Type B pancreatic cell (in vitro differentiated cells): ENCODE measurements at places on chromosomes 7 and 10.

DNA sequence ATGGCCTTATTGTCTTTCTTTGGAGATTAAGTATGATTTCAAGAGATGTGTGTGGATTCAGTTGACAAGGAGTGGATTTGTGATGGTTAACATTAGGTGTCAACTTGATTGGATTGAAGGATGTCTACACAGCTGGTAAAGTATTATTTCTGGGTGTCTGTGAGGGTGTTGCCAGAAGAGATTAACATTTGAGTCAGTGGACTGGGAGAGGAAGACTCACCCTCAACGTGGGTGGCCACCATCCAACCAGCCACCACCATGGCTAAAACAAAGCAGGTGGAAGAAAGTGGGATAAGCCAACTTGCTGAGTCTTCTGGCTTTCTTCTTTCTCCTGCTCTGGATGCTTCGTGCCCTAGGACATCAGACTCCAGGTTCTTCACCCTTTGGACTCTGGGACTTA is 76.1 kb downstream of the GPR37 start:
- no peak overlapping the region for H3K4me3 ChIP-seq
- no peaks in the 10 kb centered on the region for H3K4me1 ChIP-seq
- H3K36me3 ChIP-seq = no peaks in the 10 kb centered on the region

GRCh38 chr7:20226860-20227259 is 9.7 kb upstream of the MACC1 start:
- no peaks in the 10 kb centered on the region for H3K36me3 ChIP-seq
- no peaks in the 10 kb centered on the region for H3K4me1 ChIP-seq
- no peaks in the 10 kb centered on the region for H3K27me3 ChIP-seq

DNA sequence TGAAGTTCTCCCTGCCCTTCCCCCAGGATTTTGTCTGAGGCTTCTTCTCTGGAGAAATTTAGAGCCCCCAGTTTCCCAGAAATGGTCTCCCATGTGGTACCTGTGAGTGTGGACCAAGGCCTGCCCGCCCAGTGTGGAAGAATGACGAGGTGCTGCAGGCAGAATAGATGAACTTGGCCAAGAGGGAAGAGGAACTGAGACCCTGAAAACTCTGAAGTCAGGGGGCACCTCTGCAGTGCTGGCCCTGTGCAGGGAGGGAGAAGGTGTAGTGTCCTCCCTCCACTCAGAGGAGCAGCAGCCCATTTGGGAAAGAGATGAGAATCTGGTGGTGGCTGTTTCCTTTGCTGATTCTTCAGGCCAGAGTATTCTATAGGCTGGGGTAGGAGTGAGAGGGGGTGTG is 115.2 kb upstream of the PCGF5 start:
- peaks cover 19% of the 10 kb centered on the region for H3K27me3 ChIP-seq
- peaks cover 10% of the 10 kb centered on the region for H3K4me1 ChIP-seq
- no peaks in the 10 kb centered on the region for H3K36me3 ChIP-seq

- peaks cover 38% of the 10 kb centered on the region for H3K27me3 ChIP-seq
- H3K27ac ChIP-seq = peak overlapping the region; percentile 95
- peaks cover 18% of the 10 kb centered on the region for H3K36me3 ChIP-seq
- peak; percentile 88 for DNase-seq
Observed at GRCh38 chr10:17229016-17229716, 1.1 kb downstream of the VIM start.

GRCh38 chr7:129188892-129189660 is 643 bp downstream of the SMO start:
- no peak for DNase-seq
- peaks cover 20% of the 10 kb centered on the region for H3K36me3 ChIP-seq
- H3K27me3 ChIP-seq = peaks cover 4% of the 10 kb centered on the region

DNA sequence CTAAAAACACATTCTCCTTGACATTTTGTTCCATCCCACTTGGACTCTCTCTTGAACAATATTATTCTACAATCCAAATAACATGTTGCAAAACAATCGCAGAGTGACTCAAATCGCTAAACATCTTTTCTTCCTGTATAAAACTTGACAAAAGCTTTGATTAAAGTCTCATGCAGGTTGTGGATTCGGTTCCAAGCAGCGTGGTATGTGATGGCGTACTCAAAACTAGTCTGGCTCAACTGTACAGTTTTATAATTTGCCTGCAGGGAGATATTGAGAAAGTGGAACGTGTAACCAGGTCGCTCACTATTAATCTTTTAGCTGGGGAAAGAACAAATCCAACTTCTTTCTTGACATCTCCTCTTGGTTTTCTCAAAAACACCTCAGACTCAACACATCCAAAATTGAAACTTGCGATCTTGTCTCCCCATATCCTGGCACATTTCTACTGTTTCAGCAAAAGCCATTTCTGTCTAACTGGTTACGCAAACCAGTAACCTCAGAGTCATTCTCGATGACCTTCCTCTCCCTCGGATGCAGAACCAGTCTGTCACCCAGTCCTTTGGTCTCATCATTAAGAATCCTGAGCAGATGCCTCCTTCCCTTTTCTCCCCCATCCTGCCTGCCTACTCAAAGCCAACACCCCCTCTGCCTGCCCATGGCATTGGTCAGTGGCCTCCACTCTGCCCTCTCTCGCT is 100.1 kb downstream of the CACNB2 start:
- H3K36me3 ChIP-seq = no peaks in the 10 kb centered on the region
- no peak overlapping the region for H3K27ac ChIP-seq
- peaks cover 5% of the 10 kb centered on the region for H3K4me1 ChIP-seq
- H3K4me3 ChIP-seq = no peak overlapping the region
- no peak for DNase-seq
- peaks cover 11% of the 10 kb centered on the region for H3K27me3 ChIP-seq

- no peak for DNase-seq
- no peak overlapping the region for H3K4me3 ChIP-seq
- no peaks in the 10 kb centered on the region for H3K27me3 ChIP-seq
- H3K27ac ChIP-seq = no peak overlapping the region
- H3K4me1 ChIP-seq = peaks cover 27% of the 10 kb centered on the region
- peaks cover 16% of the 10 kb centered on the region for H3K36me3 ChIP-seq
Observed at GRCh38 chr10:46017733-46018132, 12.7 kb downstream of the NCOA4 start.

DNA sequence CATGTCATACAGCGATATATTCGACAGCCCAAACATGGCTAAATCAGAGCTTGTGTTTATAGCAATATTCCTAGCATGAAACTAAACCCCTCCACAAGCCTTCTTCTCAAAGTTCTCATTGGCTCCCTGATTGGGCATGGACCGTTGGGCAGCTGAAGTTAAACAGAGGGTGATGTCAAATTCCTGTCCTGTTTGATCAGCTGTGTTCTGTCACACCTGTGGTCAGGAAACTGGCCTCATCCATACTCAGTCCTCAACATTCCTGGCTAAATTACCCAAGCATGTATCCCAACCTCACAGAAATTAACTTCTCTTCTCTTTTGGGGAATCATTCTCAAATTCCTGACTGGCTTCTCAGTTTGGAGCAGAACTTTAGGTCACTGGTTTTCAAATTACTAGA is 107.9 kb downstream of the ODAD2 start:
- no peaks in the 10 kb centered on the region for H3K4me1 ChIP-seq
- no peak for DNase-seq
- H3K4me3 ChIP-seq = no peak overlapping the region

DNA sequence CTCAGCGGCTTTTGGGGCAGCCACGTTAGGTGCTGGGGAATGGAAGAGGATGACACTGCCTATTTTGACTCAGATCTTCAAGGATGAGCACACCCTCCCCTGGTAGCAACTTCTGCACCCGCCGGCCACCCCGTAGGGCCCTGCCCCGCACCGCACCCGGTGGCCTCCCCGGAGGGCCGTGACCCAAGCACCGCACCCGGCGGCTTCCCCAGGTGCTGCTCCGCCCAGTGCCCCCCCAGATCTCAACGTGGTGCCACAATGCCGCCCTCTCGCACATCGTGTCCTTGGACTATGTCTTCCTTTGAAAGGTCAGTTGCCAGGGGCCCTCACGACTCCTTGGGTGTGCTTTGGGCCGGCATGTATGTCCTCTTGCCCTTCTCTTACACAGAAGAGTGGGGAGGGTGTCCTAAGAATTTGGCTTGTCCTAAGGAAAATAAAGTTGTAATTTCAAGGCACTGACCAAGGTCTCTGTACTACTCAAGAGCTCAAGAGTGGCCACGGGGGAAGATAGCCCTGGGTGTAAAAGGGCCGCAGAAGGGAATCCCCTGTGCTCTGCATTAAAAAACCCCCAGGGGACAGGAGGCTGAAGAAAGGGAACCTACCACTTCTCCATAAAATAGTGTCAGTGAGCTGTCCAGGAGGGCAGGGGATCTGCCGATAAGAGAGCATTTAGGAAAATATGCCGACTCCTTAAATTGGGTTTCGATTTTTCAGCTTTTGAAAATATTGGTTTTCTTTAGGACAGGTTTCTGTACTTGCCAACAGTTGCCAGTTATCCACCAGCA is 1.6 kb upstream of the LANCL2 start:
- H3K27me3 ChIP-seq = peaks cover 12% of the 10 kb centered on the region
- peaks cover 5% of the 10 kb centered on the region for H3K36me3 ChIP-seq
- no peak for DNase-seq
- H3K4me1 ChIP-seq = peaks cover 27% of the 10 kb centered on the region

DNA sequence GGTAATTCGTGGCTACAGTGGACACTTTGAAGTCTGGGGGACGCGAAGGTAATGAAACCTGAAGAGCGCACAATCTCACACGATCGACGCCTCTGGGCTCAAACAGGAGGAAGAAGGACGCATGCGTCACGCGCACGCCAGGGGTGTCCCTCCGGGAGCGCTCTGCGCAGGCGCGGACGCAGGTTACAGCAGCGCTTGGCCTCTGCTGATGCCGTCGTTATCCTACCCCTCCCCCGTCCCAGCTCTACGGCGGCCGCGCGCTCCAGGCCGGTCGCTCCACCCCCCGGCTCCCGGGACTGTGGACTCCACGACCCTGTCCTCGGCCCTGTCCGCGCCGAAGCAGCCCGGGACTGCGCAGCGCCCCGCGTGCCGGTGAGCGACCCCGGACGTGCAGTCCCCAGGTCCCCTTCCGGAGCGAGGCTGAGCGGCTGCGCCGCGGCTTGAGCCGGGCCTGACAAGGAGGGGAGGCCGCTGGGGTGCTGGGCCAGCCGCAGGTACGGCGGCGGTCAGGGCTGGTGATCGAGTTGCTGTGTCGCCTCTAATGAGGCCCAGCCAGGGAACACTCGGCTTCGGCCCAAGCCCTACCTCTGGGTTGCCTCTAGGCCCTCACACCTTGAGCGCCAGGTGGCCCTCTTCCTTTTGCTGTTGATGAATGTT is at the start of gene TMEM106B:
TSS of gene TMEM106B (plus strand) at position 241 of the 657 bp plus-strand sequence. CDS start 3,517 bp downstream, outside the sequence.
- H3K36me3 ChIP-seq = peaks cover 9% of the 10 kb centered on the region
- peak; percentile 96 for DNase-seq

DNA sequence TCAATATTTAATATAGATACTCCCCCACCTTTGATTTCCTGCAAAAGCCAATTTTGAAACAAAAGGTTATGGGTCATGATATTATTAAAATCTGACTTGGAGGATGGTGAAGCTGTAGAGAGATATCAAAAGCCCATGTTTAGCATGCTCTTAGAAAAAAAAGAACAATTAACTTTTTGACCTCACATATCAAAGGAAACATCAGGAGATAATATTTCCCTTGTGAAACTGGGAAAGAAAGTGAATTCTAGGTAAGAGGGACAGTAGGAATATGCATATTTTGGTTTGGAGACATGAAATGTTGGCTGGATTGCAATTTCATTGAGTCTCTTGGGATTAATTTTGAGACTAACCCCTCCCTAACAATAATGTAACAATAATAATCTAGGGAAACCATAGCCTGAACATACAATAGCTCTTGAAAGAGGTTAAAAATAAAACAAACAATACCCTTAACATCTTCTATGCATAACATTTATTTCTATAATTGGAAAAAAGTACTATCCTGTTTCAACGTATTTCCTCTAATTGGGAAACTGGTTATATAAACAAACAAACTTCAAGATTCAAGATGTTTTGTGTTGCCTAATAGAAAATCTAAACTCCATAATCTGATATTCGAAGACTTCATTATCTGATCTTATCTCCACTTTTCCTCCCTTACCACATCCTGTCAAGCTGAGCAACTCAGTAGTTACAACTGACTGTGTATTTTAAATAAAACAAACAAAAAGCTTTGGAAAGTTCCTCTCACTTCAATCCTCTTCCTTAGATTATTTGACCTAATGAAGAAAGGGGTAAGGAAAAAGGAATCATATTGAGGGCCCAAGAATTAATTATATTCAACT is 14.8 kb downstream of the TMEM26 start:
- no peaks in the 10 kb centered on the region for H3K4me1 ChIP-seq
- no peak for DNase-seq
- no peak overlapping the region for H3K4me3 ChIP-seq
- no peaks in the 10 kb centered on the region for H3K36me3 ChIP-seq

DNA sequence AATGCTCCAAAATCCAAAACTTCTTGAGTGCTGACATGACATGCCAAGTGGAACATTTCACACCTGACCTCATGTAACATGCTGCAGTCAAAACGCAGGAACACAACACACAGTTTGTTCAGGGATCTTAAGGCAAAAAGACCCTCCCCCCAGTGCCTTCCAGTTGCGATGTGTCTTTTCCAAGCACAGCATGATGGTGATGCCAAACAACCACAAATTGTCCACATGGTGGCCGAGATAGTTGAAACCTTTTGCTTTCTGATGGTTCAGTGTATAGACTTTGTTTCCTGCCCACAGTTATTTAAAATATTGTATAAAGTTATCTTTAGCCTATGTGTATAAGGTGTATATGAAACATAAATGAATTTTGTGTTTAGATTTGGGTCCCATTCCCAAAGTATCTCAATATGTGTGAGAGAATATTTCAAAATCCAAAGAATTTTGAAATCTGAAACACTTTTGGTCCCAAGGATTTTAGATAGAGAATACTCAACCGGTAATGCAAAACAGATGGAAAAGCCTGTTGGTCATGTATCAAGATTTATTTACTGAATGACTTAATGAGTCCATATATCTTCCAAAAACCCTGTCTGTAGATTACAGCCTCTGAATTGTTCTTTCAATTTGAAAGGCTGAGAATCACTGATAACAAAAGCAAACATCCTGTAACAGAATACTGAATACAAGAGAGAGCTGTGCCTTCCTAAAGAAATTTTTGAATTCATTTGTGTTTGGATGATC is 93.4 kb upstream of the OIT3 start:
- peak overlapping the region; percentile 27 for H3K4me3 ChIP-seq
- H3K27ac ChIP-seq = peak overlapping the region; percentile 16
- H3K4me1 ChIP-seq = peaks cover 21% of the 10 kb centered on the region
- H3K36me3 ChIP-seq = no peaks in the 10 kb centered on the region
- H3K27me3 ChIP-seq = no peaks in the 10 kb centered on the region

DNA sequence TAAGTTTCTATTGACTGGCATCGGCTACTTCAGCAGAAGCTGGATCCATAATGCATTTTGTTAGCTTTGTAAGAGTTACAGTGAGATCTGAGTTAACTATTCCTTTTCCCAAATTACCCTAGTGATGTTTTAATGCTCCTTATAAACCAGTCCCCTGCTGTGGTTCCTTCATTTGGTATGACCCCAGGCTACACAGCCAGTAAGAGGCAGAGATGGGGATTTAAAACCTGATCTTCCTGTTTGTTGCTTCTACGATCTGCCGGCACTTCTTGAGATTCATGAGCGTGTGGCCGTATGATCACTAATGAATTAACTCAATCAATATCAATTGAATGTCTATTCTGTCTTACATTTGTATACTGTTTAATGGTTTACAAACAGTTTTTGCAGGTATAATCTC is 86.1 kb downstream of the CACNB2 start:
- no peak overlapping the region for H3K4me3 ChIP-seq
- no peak for DNase-seq
- H3K4me1 ChIP-seq = no peaks in the 10 kb centered on the region
- H3K36me3 ChIP-seq = no peaks in the 10 kb centered on the region

- H3K4me3 ChIP-seq = no peak overlapping the region
- DNase-seq = no peak
- no peaks in the 10 kb centered on the region for H3K27me3 ChIP-seq
- H3K4me1 ChIP-seq = no peaks in the 10 kb centered on the region
- no peak overlapping the region for H3K27ac ChIP-seq
Observed at GRCh38 chr10:89829262-89829886, 128.0 kb downstream of the KIF20B start.
